ENCODE measurements at places on chromosomes 2 and 18. TPM values are rescaled to one million over a fixed set of nuclear protein-coding genes. Genes with fewer than 3 reads are reported as not detected.

Gene SCYGR6
- polyA plus RNA-seq = not detected

Gene PLEKHA3
- 32.7 TPM for polyA plus RNA-seq

Gene PCARE
- polyA plus RNA-seq = 0.41 TPM

Gene ITGB6
- 16.1 TPM for polyA plus RNA-seq

Gene AMER3
- 0.04 TPM for polyA plus RNA-seq

Gene PRSS56
- polyA plus RNA-seq = not detected

Gene ZNF519
- 15.9 TPM for polyA plus RNA-seq

Gene TTC27
- 17.4 TPM for polyA plus RNA-seq

Gene GCA
- 35.1 TPM for polyA plus RNA-seq

Gene LYG2
- polyA plus RNA-seq = not detected

Gene SLC9A2
- polyA plus RNA-seq = 8.7 TPM

Gene FSIP2
- polyA plus RNA-seq = 2.0 TPM

Gene CTNNA2
- polyA plus RNA-seq = 3.4 TPM

Gene QPCT
- 18.9 TPM for polyA plus RNA-seq

Gene COL6A3
- polyA plus RNA-seq = 261 TPM

Gene ARID5A
- polyA plus RNA-seq = 4.9 TPM

Gene FLACC1
- 1.8 TPM for polyA plus RNA-seq

GRCh38 chr18:28999726-29000125 is 822.8 kb upstream of the CDH2 start:
- DNase-seq = no peak

DNA sequence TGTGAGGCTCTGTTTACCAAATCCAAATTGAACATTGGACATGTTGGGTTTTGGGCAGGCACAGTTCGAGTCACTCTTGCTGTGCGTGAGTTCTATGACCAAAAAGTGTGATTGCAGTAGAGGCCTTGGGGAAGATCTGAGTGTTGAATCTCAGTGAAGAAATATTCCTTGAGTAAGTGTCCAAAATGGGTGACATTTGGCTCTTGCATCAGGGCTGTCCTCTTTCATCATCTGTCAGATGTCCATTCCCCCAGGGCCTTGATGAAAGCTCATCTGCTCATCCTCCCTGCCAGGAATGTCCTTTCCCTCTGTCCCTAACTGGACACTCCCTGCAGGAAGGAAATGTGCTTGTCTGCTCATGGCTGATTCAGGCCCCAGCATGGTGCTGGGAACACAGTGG is 6.4 kb upstream of the SFTPB start:
- no peak for DNase-seq

GRCh38 chr2:172256886-172257285 is 154.2 kb upstream of the DLX2 start:
- no peak for DNase-seq

- no peak for DNase-seq
Measured at GRCh38 chr18:9135081-9135911, 1.3 kb upstream of the ANKRD12 start.

DNA sequence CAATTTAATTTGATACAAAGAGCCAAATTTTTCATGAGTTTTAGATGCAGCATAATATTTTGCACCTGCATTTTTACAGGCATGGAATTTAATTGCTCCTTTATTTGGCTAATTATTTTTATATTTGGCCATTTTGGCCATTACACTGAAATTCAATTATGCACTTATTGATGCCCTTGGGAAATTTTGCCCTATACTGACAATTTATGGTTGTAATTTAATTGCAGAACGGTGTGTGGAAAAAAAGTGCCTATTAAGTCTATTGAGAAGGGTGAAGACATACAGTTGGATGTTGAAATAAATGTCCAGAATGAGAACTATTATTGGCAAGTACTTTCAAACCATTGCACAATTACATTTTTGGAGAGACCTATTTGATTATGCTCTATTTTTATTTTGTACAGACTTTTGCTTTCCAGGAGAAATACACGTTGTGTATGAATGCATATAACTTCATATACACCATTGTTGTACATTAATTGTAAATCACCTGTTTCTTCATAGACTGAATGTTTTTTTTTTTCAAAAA is 1319.3 kb upstream of the CDH2 start:
- DNase-seq = no peak

DNA sequence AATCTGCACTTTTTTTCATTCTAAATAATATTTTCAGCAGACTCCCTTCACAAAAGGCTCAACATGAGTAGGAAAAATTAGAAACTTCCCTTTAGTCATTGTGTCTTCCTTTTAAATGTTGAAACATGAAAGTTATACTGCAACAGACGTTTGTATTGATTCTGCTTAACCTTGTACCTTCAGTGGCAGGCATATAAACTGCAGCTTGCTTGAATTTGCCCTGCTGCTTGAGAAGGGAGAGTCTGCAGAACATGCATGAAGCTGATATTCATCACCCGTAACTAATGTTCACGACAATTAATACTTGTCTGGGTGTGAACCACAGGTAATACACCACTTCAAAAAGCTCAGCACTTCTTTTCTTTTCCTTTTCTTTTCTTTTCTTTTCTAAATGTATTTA is 294.7 kb upstream of the LRP1B start:
- DNase-seq = no peak

DNA sequence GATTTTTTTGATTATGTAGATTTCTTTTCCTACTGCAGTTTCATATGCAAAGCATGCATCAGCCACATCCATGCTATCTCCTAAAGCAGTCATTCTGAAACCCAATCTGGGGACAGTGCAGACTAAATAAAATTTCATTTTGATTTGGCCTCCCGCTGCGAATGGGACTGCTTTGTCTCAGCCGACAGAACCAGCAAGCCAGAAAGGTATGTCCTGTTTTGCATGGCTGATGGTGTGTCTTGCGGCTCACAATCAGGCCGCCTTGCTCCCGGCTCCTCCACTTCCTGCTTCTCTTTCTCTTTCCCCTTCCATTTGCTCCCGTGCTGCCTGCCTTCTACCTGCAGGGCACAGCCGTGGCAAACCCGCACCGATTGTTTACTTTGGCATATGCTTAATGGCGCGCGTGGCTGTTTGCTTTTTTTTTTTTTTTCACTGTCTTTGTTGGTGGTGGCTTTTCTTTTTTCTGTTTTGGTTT is 419.6 kb upstream of the POU3F3 start:
- peak; percentile 41 for DNase-seq

- no peak for DNase-seq
Measured at GRCh38 chr2:53987336-53987921, 16.6 kb upstream of the PSME4 start.

DNA sequence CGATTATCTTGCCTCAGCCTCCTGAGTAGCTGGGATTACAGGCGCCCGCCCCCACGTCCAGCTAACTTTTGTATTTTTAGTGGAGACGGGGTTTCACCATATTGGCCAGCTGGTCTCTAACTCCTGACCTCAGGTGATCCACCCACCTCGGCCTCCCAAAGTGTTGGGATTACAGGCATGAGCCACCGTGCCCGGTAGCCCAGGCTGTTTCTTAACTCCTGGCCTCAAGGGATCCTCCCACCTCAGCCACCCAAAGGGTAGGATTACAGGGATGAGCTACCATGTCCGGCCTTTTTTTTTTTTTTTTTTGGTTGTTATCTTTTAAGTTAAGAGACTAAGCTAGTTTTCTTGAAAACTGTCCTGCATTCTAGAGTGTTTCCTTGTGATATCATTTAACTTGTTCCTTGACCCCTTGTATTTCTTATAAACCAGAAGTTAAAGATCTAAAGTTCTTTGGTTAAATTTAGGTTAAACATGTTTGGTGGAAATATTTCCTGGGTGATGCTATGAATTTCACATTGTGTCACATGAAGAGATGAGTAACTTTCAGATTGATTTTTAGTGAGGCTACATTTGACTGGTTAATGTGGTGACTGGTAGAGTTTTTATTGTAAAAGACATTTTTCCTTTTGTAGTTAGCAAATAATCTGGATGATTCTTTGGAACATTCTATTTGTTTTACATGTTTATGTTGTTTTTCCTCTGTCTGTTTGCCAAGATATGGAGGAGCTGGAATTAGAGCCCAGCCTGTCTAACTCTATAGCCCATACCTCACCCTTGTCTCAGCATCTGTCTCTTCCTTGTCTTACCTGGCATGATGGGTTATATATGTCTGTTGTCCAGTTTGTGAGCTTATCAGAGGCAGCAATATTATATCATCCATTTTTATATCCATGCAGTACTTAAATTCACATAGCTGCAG is 5.2 kb downstream of the NCAPH start:
- DNase-seq = no peak

DNA sequence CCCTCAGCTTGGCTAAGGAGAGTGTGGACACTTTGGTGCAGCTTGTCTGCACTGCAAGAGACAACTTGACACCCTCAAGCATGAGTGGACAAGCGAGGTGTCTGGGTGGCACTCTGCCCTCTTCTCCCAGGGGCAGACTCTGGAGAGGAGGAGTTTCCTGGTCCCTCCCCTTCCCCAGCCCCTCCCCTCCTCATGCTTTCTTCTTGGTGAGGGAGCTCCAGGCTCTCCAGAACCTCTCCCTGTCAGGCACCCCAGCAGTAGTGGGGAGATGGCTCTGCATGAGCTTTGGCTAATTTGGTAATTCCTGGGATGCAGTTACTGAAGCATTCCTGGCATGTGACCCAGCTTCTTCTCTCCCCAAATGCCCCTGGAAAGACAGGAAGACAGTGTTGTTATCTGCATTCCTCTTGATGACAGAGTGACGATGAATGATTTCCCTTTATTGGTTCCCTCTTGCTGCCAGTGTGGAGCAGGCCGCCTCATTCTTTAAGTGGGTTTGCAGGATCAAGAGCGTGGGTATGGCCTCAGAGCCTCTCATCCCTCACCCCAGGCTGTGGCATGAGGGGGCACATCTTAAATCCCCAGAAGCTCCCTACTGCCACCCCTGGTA is 89.2 kb downstream of the STPG4 start:
- DNase-seq = no peak

GRCh38 chr2:24840164-24840869 is 47.1 kb downstream of the CENPO start:
- DNase-seq = no peak

- DNase-seq = peak; percentile 19
Measured at GRCh38 chr2:190180313-190181122, 118.0 kb upstream of the MSTN start.

DNA sequence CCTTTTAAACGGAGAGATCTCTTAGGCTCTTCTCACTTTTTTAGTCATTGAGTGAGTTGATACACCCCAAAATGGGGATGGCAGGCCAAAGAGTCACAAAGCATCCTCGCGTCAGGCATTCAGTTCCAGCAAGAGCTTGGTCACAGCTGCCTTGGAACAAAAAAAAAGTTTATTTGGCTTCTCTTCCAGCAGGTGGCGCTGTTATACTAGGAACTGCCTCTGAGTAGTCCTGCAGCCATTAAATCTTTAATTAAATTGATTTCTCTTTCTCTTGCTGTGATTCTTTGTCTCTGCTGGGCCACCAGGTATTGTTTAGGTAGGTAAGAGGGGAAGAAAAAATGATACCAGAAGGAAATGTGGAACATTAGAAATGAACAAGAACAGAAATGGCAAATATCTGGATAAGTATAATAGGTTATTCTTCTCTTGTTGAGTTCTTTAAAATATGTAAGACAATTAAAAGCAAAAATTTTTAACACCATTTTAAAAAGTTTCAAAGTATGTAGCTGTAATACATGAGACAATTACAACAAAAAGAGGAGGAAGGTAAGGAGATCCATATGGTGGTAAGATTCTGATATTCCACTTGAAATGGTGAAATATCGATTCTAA is 175.1 kb downstream of the GALNT1 start:
- DNase-seq = no peak

- DNase-seq = peak; percentile 1
Measured at GRCh38 chr2:62947403-62947802, 103.2 kb upstream of the OTX1 start.

DNA sequence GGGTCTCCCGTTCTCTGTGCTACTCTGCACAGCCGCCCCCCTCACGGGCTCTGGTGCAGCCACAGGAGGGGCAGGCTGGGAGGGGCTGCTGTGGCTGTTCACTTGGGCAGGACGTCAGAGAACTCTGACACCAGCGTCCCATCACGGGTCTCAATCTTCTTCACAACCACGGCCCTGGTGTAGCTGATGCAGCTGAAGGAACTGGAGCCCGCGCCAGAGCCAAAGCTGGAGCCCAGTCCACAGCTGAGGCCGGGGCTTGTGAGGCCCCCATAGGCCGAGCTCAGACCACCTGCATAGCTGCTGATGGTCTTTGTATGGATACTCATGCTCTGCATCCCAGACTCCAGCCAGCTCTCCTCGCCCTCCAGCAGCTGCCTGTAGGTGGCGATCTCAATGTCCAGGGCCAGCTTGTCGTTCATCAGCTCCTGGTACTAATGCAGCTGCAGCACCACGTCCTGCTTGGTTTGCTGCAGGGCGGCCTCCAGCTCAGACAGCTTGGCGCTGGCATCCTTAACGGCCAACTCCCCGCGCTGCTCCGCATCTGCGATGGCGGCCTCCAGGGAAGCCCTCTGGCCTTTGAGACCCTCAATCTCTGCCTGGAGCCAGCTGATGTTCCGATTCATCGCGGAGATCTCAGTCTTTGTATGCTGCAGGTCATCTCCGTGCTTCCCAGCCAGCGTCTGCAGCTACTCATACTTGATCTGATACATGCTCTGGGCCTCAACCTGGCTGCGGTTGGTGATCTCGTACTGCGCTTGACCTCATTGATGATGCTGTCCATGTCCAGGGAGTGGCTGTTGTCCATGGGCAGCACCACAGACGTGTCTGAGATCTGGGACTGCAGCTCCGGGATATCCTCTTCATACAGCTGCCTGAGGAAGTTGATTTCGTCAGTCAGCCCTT is 7.4 kb upstream of the DUSP19 start:
- DNase-seq = no peak

- no peak for DNase-seq
Measured at GRCh38 chr2:200104015-200104414, 148.6 kb downstream of the MAIP1 start.

DNA sequence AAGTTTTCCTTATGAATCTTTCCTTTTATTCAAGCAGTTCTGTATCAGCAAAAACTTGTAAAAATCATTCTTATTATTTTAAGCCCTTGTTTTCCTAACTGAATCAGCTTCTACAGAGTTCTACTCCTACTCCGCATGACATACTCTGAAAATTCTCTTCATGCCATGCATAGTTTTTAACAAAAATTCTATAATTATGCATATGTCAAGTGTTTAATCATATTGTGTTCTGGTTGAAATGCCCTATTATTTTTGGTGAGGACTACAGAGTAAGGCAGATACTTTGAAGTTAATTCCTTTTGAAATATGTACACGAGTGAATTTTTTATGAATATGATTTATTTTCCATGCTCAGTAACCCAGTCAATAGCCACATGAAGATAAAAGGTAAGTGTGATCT is 28.8 kb downstream of the ANKRD30B start:
- DNase-seq = no peak

DNA sequence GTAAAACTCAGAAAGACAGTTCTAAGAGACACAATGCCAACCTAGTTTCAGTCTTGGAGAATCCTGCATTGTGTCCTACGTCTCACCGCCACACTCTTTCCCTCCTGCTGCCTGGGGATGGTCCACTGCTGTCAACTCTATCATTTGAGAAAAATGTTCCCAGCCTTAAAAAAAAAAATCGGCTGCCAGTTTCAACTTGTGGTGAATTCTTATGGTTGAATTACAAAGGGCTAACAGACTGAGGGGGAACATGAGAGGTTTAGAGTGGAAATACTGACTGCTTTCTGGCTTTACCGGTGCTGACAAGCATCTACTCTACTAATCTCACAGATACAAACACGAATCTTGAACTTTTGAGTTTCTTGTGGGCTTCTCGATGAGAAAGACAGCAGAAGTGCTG is 74.0 kb downstream of the NAB1 start:
- DNase-seq = no peak
